ENCODE measurements at places on chromosomes 2 and 18.

GRCh38 chr2:63127594-63127993 is 77.0 kb downstream of the OTX1 start:
- peaks cover 29% of the 10 kb centered on the region for H3K4me1 ChIP-seq
- DNase-seq, result no peak
- H3K36me3 ChIP-seq, result peaks cover 16% of the 10 kb centered on the region
- H3K27ac ChIP-seq, result no peak overlapping the region
- H3K4me3 ChIP-seq, result no peak overlapping the region

DNA sequence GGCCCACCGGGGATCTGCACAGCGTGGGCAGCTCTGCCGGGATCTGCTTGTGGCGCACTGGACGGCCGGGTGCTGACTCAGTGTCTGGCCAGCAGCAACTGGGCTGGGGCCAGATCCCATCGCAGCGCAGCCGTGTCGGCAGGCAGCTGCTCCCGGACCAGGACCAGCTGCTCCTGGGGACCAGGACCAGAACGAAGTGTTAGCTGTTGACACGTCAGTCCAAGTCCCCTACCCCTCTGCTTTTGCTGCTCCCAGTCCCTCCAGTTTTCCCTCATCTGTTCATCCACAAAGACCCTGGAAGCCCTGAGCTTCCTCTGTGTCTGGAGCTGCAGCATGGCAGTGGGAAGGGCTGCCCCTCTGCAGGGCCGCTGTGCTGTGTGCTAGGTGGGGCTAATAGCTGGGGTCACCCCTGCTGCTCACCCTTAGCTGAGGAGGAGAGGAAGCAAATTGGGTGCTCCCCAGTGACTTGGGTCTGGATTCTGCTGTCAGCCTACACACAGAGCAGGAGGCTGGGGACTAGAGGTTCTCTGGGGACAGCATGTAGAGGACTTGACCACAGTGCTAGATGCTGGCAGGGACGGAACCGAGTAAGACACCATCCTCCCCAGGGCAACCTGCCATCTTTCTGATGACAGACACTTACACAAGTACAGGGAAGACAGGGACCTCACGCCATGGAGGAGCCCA is 16.9 kb upstream of the KIF1A start:
- no peak overlapping the region for H3K27ac ChIP-seq
- H3K27me3 ChIP-seq, result peaks cover 20% of the 10 kb centered on the region
- no peaks in the 10 kb centered on the region for H3K36me3 ChIP-seq
- DNase-seq, result no peak
- peaks cover under 1% of the 10 kb centered on the region for H3K4me1 ChIP-seq
- H3K4me3 ChIP-seq, result no peak overlapping the region

GRCh38 chr2:112712903-112713584 is 7.8 kb upstream of the NT5DC4 start:
- peaks cover 19% of the 10 kb centered on the region for H3K27me3 ChIP-seq
- peak overlapping the region; percentile 64 for H3K27ac ChIP-seq
- no peaks in the 10 kb centered on the region for H3K36me3 ChIP-seq
- no peak overlapping the region for H3K4me3 ChIP-seq

DNA sequence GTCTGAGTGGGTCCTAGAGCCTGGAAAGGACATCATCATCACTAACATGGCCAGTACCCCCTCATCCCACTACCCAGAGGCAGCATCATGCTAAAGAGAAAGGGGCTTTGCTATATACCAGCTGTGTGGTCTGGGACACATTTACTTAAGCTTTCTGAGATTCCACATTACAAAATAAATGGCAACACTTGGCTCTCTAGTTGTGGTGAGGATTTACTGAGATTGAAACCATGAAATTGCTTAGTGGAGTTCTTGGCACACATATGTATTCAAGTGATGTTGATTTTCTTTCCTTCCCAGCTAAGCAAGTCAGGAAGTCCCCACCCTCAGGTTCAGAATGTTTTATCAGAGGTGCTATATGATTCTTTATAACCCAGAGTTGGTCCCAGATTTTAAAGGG is 362.0 kb downstream of the CLIP4 start:
- H3K4me3 ChIP-seq, result no peak overlapping the region
- no peaks in the 10 kb centered on the region for H3K36me3 ChIP-seq
- H3K27me3 ChIP-seq, result no peaks in the 10 kb centered on the region
- no peak for DNase-seq

GRCh38 chr2:17441790-17442189 is 76.5 kb downstream of the RAD51AP2 start:
- H3K27ac ChIP-seq, result no peak overlapping the region
- no peak overlapping the region for H3K4me3 ChIP-seq
- H3K36me3 ChIP-seq, result no peaks in the 10 kb centered on the region
- H3K27me3 ChIP-seq, result peaks cover 4% of the 10 kb centered on the region
- H3K4me1 ChIP-seq, result no peaks in the 10 kb centered on the region

GRCh38 chr2:224934526-224935188 is 107.6 kb downstream of the DOCK10 start:
- H3K27me3 ChIP-seq, result no peaks in the 10 kb centered on the region
- H3K36me3 ChIP-seq, result no peaks in the 10 kb centered on the region
- no peak for DNase-seq
- H3K4me1 ChIP-seq, result peaks cover 73% of the 10 kb centered on the region

DNA sequence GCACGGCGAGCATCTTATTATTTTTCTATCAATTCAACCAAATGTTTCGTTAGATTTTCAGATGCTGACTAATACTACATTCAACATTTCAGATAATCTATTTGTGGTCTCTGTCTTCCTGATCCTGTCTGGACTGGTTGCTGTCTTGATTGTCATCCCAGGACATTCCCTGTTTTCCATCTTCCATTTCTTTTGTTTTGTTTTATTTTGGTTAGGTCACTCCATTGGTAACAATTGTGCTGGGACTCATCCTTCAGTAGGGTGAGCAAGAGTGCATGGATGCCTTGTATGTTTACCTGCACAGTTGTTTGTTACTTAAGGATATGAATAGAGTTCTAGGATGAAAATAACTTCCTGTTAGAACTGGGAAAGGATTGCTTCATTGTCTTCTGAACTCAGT is 55.9 kb upstream of the ACYP2 start:
- no peak for DNase-seq
- no peak overlapping the region for H3K4me3 ChIP-seq
- H3K27me3 ChIP-seq, result no peaks in the 10 kb centered on the region
- no peak overlapping the region for H3K27ac ChIP-seq
- H3K36me3 ChIP-seq, result peaks cover 9% of the 10 kb centered on the region

- H3K27me3 ChIP-seq, result peaks cover 74% of the 10 kb centered on the region
- H3K36me3 ChIP-seq, result no peaks in the 10 kb centered on the region
- H3K4me3 ChIP-seq, result peak within 1 kb of the TSS; percentile 82
- H3K27ac ChIP-seq, result no peak within 1 kb of the TSS
These were observed at the start of gene TMEM163 for GRCh38 chr2:134718817-134719814. TMEM163 (minus strand) TSS chr2:134719000.

- H3K36me3 ChIP-seq, result no peaks in the 10 kb centered on the region
- DNase-seq, result no peak
- no peaks in the 10 kb centered on the region for H3K27me3 ChIP-seq
- no peak overlapping the region for H3K27ac ChIP-seq
- H3K4me1 ChIP-seq, result no peaks in the 10 kb centered on the region
These were observed 103.5 kb downstream of the NOL4 start for GRCh38 chr18:34121200-34121721.

DNA sequence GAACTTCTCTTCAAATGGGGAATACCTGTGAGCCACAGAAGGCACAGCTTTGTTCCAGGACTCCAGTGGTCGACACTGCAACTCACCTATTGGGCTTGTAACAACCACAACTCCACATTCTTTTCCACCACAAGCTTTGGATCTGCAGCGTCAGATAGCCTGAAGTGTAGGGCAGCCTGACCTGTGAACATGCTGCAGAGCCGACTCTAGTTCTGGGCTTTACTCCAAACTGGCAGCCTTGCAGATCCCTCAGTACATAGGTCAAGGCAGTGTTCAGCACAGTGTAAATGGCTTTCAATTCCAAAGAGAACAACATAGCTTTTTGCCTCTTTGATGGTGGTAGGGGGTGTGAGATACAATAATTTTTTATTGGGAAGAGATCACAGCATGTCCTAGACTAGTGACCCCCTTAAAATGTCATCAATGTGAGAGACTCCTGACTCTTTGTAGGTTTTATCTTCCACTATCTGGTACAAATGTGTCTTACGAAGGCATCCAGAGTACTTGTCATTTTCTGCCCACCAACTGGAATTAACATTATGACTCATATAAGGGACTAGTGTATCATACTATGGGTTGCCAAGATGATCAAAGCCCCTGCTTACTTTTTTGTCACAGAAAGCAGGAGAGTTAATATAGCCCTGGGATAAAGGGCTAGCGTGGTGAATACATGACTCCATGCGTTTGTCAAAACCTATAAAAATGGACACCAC is 149.8 kb downstream of the COPS8 start:
- H3K27ac ChIP-seq, result no peak overlapping the region
- peaks cover 12% of the 10 kb centered on the region for H3K27me3 ChIP-seq
- no peak overlapping the region for H3K4me3 ChIP-seq
- H3K4me1 ChIP-seq, result no peaks in the 10 kb centered on the region

DNA sequence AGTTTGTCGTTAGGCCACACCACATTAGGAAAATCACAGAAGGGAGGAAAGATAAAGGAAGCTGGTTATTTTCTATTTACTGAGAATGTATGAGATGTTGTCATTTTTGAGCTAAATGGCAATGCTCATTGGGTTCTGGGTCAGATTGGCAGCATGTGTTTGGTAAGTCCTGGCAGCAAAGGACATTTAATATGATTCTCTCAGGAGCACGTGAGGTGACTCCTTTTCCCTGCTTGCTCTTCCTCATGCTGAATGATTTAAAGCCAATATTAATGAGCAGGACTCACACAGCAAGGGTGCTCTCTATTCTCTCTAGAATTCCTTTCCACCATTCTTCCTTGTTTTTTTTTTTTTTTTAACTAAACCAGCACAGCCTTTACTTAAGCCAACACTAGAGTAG is 298.2 kb downstream of the XIRP2 start:
- H3K36me3 ChIP-seq, result no peaks in the 10 kb centered on the region
- H3K27me3 ChIP-seq, result no peaks in the 10 kb centered on the region
- H3K4me3 ChIP-seq, result no peak overlapping the region
- H3K4me1 ChIP-seq, result no peaks in the 10 kb centered on the region

DNA sequence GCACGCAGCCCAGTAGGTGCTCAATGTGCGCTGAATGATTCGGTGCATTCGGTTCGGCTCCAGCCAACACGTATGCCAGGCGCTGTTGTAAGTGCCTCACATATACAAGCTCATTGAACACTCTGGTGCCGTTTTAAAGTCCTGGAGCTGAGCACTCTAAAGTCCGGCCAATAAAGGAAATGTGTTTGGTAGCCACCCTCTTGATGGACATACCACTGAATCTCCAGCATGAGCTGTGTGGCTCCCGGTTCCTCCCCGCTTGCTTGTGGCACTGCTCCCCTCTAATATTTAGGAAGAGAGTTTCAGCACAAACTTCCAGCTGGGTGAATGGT is 112.1 kb downstream of the MCFD2 start:
- no peak overlapping the region for H3K27ac ChIP-seq
- DNase-seq, result no peak
- H3K36me3 ChIP-seq, result peaks cover 4% of the 10 kb centered on the region
- peaks cover 6% of the 10 kb centered on the region for H3K4me1 ChIP-seq

DNA sequence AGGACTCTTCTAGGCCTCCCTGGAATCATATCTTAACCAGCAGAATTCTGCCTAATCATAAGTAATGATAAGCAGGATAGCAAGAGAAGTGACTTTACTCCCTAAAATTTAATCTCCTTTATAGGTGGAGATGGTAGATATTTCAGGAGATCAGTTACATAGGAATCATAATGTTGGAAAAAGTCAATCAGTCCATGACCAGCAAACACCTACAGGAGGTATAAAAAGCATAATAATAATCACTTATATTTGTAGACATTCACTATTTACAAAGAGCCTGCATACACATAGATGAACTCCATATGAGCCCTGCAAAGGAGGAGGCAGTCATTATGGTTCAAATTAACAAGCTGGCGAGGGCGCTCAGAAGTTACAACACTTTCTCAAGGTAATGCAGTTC is 2.5 kb downstream of the GALNT5 start:
- no peak overlapping the region for H3K27ac ChIP-seq
- H3K4me3 ChIP-seq, result no peak overlapping the region
- DNase-seq, result no peak
- peaks cover 20% of the 10 kb centered on the region for H3K4me1 ChIP-seq

DNA sequence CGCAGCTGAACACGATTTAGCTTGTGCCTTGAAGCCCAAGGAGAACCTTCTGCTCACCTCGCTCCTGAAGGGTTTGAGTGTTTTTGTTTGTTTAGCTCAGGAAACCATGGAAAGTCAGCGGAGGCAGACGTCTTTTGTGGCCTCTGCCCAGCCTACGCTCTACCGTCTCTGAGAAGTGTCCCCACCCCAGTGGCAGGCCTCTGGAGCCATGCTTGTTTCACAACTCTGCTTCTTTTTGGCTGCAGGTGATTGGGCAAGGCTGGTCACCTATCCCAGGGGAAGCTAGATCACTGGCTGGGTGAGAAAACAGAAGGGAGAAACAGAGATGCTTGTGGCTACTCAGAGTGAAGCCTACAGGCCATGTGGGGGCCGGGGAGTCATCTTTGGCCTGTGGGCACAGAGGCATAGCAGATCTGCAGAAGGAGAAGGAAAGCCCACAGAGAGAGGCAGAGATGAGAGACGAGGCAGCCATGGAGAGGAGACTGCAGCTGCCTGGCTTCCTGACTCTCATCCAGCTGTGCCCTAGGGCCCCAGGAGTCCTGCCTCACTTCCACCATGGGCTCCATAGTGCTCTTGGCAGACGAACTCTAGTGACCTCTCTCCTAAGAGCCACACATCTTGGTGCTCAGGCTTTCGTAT is 50.1 kb downstream of the CIB4 start:
- H3K4me1 ChIP-seq, result peaks cover 2% of the 10 kb centered on the region
- H3K4me3 ChIP-seq, result no peak overlapping the region
- no peak overlapping the region for H3K27ac ChIP-seq
- DNase-seq, result no peak
- no peaks in the 10 kb centered on the region for H3K36me3 ChIP-seq
- H3K27me3 ChIP-seq, result peaks cover 30% of the 10 kb centered on the region

DNA sequence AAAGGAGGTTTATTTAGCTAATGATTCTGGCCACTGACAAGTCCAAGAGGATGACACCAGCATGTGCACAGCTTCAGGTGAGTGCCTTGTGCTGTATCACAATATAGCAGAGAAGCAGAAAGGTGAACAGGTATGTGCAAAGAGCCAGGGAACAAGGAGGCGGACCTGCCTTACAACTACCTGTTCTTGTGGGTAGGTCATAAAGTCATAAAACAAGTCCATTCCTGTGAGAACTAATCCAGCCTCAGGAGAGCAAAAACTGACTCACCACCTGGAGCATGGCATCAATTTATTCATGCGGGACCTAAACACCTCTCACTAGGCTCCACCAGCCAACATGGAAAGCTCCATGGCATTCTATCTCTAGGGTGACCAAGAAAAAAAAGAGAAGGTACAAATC is 234.2 kb downstream of the ASXL3 start:
- H3K4me3 ChIP-seq, result no peak overlapping the region
- H3K36me3 ChIP-seq, result no peaks in the 10 kb centered on the region
- DNase-seq, result no peak
- H3K27me3 ChIP-seq, result no peaks in the 10 kb centered on the region
- H3K4me1 ChIP-seq, result no peaks in the 10 kb centered on the region

DNA sequence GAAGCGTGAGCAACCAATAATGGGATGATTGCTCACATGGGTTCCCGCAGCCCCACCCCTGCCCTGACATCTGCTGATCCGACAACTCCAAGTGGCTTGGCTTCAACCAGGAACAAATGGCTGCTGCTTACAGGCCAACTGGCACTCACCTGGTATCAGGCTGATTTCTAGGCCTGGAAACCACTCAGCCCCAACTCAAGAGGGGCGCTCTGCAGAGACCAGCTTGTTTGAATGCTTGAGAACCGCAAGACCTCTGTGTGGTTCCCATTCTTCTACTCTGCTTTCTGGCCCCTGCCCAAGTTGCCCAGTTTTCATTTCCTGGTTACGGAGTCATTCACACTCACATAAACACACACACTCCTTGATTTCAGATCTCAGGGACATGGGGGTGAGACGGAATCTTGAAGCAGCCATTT is 52.0 kb downstream of the TNP1 start:
- H3K27ac ChIP-seq, result no peak overlapping the region
- no peaks in the 10 kb centered on the region for H3K4me1 ChIP-seq
- no peaks in the 10 kb centered on the region for H3K36me3 ChIP-seq
- no peak overlapping the region for H3K4me3 ChIP-seq
